Naive B cell (primary cell): ENCODE measurements at places on chromosomes 6 and 20.

GRCh38 chr20:58878399-58878798 is 25.9 kb downstream of the GNAS start:
- no peak overlapping the region for H3K4me3 ChIP-seq
- no peak overlapping the region for H3K27ac ChIP-seq
- H3K27me3 ChIP-seq = no peaks in the 10 kb centered on the region
- no peaks in the 10 kb centered on the region for H3K36me3 ChIP-seq
- DNase-seq = no peak
- no peaks in the 10 kb centered on the region for H3K4me1 ChIP-seq

DNA sequence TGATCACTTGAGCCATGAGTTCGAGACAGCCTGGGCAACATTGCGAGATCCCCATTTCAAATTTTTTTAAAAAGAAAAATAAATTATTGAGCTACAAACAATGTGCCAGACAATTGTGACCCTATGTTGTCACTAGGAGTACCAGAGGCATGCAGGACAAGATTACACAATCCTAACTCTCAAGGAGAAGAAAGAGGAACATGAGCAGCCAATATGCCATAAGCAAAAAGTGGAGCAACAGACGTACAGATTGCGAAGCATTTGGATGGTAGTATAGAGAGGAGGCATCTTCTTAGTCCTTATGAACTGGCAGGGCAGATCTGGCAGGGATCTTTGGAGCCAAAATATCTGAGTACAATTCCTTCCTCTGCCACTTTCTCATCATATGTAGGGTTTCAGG is 156.4 kb downstream of the OR2B2 start:
- no peak overlapping the region for H3K27ac ChIP-seq
- no peak for DNase-seq
- H3K4me1 ChIP-seq = peaks cover 37% of the 10 kb centered on the region
- peaks cover 25% of the 10 kb centered on the region for H3K27me3 ChIP-seq
- no peaks in the 10 kb centered on the region for H3K36me3 ChIP-seq

- H3K27me3 ChIP-seq = no peaks in the 10 kb centered on the region
- no peaks in the 10 kb centered on the region for H3K36me3 ChIP-seq
- H3K4me1 ChIP-seq = no peaks in the 10 kb centered on the region
- H3K4me3 ChIP-seq = no peak overlapping the region
Observed at GRCh38 chr6:54060286-54060685, 51.0 kb upstream of the MLIP start.

- peaks cover 4% of the 10 kb centered on the region for H3K27me3 ChIP-seq
- no peaks in the 10 kb centered on the region for H3K4me1 ChIP-seq
- DNase-seq = no peak
- no peaks in the 10 kb centered on the region for H3K36me3 ChIP-seq
- no peak overlapping the region for H3K4me3 ChIP-seq
Observed at GRCh38 chr6:71473926-71474325, 185.3 kb downstream of the OGFRL1 start.

GRCh38 chr6:11919771-11920440 is 92.2 kb upstream of the HIVEP1 start:
- no peak overlapping the region for H3K4me3 ChIP-seq
- no peak for DNase-seq
- no peaks in the 10 kb centered on the region for H3K4me1 ChIP-seq
- no peak overlapping the region for H3K27ac ChIP-seq
- H3K27me3 ChIP-seq = no peaks in the 10 kb centered on the region
